ENCODE measurements at places on chromosomes 5 and 9. TPM values are rescaled to one million over a fixed set of nuclear protein-coding genes. Genes with fewer than 3 reads are reported as not detected.

VCAN gene
- 276 TPM for total RNA-seq

- no peak for DNase-seq
Observed at GRCh38 chr5:40121236-40121635, 558.5 kb upstream of the PTGER4 start.

GFI1B gene
- total RNA-seq: 0.25 TPM

PTGDS gene
- 29.5 TPM for total RNA-seq

GRCh38 chr5:68214482-68215207 is 911 bp upstream of the PIK3R1 start:
- no peak for DNase-seq
